ENCODE measurements at places on chromosomes 3 and 15.
A peak's percentile ranks its signal among the peaks of the same experiment; 100 is the strongest.

- no peak for DNase-seq
Measured at GRCh38 chr3:16369885-16370284, 104.9 kb downstream of the OXNAD1 start.

GRCh38 chr15:42604894-42605744, 29.7 kb downstream of the STARD9 start:
- no peak for DNase-seq

DNA sequence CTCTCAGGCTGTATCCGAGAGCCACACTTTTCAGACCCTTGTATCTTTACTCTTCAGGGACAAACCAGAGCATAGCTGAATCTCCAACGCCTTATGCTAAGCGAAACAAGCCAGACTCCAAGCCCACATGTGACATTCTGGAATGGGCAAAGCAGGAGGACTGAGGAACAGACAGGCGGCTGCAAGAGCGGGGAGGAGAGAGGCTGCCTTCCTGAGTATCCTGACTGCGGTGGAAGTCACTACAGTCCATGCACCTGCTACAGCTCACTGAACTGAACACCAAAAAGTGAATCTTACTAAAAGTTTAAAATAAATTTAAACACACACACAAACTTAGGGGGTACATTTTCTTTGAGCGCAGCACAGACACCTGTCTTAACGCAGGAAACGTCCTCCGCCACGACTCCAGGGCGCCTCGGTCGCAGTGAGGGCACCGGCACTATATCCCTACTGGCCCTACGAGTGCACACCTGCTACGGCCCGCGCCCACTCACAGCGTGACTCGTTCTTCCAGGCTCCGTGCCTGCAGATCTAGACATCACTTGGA, 1.4 kb downstream of the CYFIP1 start:
- no peak for DNase-seq

GRCh38 chr3:33704891-33705290, 13.2 kb downstream of the CLASP2 start:
- DNase-seq: no peak

GRCh38 chr3:56800130-56800831, 1.5 kb downstream of the ARHGEF3 start:
- peak; percentile 77 for DNase-seq

DNA sequence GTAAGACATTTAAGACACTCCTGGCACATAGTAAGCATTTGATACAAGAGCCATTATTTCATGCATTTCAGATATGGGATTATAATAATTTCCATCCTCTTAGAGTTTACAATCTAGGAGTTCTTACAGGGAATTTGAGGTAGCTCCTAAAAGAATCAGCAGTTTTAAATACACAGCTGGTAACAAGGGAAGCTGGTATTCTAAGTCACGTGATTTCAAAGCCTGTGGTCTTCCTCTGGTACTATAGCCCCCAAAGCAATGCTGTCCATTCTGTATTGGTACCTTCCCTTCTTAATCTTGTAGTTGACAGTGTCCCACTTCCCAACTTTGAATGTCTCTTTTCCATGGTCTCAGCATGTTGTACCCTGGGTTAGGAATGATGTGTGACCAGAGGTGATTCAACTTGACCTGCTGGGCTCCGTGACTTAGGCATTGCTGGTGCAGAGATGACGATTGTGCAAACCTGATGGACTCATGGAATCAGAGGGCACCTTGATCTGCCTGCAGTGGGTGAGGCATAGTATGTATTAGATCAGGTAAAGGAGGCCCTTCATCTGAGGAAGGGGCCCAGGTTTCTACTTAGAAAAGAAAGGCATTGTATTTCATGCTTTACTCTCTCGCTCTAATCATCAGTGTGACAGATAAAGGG, 122.9 kb downstream of the AKAP13 start:
- no peak for DNase-seq

GRCh38 chr15:53448232-53449015, 311.0 kb downstream of the WDR72 start:
- no peak for DNase-seq

Measured in stimulated activated naive CD4-positive, alpha-beta T cell treated with Interleukin-2 at 50 U/mL for 16 hours (primary cell).